ENCODE measurements at places on chromosomes 16 and 17.

DNA sequence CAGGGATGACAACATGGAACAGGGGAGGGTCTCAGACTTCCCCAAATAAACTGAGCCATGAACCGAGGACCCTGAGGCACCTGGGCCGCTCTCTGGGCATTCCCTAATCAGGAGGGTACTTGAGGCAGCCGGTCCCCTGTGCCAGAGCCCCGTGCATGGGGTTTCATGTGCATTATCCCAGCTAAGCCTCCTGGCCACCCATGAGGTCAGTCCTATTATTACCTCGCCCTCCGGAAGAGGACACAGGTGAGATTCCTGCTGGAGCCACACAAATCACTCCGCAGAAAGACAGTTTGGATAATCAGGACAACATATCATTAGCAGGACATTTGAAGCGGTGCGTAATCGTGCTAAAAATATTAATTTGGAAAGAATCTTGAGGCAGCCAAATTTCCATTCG, 274.0 kb downstream of the PARN start:
- H3K27ac ChIP-seq = no peak overlapping the region
- no peaks in the 10 kb centered on the region for H3K36me3 ChIP-seq
- peaks cover 4% of the 10 kb centered on the region for H3K27me3 ChIP-seq
- DNase-seq = no peak

DNA sequence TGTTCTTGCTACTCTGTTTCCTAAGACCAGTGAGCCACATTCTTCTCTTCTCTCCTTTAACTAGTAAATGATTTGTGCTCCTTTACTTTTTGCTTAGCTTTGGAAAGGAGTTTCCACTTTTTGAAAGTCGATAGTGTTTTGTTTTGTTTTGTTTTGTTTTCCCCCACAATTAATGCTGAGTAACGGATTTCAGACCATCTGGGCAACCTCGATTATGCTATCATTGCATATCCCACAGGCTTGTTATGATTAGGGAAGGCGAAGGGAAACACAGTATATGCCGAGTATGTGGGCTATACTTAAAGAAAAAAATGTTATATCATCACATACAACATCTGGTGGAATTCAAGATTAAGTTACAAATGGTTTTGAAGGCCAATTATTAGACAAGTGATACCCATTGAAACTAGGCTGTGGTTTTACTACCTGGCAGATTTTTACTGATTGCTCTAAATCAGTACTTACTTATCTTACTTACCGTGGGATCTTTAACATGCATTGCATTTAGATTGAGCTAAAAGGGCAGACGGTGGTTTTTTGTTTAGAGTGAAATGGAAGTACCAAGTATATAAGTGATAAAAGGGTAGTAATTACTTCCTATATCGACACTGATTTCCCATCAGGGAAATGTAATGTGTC, 361.3 kb upstream of the SOX9 start:
- no peaks in the 10 kb centered on the region for H3K27me3 ChIP-seq
- H3K27ac ChIP-seq = no peak overlapping the region
- no peak overlapping the region for H3K4me3 ChIP-seq
- H3K36me3 ChIP-seq = no peaks in the 10 kb centered on the region
- H3K4me1 ChIP-seq = no peaks in the 10 kb centered on the region
- DNase-seq = no peak

GRCh38 chr16:74922150-74923138, 62.5 kb downstream of the WDR59 start:
- no peak for DNase-seq
- H3K4me3 ChIP-seq = no peak overlapping the region
- H3K36me3 ChIP-seq = peaks cover 47% of the 10 kb centered on the region
- no peak overlapping the region for H3K27ac ChIP-seq

GRCh38 chr16:65745-66144, 6.7 kb downstream of the RHBDF1 start:
- no peak overlapping the region for H3K27ac ChIP-seq
- H3K4me3 ChIP-seq = no peak overlapping the region
- no peaks in the 10 kb centered on the region for H3K4me1 ChIP-seq
- peaks cover 4% of the 10 kb centered on the region for H3K27me3 ChIP-seq

DNA sequence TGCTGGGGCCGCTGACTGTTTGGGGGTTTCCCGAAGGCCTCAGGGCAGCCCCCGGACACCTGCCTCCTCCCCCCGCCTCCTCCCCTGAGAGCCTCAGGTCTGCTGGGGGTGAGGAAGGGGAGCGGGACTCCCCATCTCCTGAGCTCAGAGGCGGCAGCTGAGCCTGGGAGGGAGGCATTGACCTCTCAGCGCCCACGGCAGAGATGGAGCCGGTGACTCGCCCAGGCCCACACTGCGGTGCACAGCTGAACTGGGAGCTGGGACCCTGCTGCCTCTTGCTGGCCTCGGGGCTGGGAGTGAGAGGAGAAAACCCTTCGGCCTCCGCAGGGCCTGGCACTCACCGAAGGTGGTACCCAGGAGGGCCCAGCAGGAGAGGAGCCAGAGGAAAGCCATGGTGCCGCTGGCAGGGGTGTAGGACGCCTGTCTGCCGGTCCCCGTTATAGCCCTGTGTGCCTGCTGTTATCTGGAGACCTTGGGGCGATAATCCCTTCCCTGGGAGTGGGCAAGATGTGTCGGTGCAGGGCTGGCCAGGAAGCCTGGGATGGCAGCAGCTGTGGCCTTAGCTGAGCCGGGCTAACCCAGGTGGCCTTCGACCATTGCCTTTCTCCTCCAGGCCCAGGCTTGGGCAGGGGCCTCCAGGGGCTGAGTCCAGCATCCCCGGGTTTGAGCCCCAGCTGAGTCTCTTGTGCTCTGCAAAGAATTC, at the start of gene CTRB2:
TSS of gene CTRB2 (minus strand) at position 413 of the 703 bp plus-strand sequence. CDS start at position 393, 20 bp downstream.
- H3K4me1 ChIP-seq = no peaks in the 10 kb centered on the region
- no peak within 1 kb of the TSS for H3K27ac ChIP-seq
- DNase-seq = no peak

DNA sequence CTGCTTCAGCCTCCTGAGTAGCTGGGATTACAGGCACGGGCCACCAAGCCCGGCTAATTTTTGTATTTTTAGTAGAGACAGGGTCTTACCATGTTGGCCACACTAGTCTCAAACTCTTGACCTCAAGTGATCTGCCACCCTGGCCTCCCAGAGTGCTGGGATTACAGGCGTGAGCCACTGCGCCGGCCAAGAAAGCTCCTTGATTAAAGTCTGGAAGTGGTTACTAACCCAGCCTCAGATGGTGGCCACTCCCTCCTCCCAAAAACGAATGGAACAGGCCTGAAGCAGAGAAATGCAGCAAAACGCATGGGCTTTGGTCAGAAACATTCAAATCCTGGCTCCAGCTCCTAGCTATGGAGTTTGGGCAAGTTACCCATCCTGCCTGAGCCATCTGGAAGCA, 11.3 kb downstream of the FKBP10 start:
- peaks cover 6% of the 10 kb centered on the region for H3K36me3 ChIP-seq
- H3K4me1 ChIP-seq = no peaks in the 10 kb centered on the region
- no peaks in the 10 kb centered on the region for H3K27me3 ChIP-seq
- no peak overlapping the region for H3K27ac ChIP-seq
- no peak overlapping the region for H3K4me3 ChIP-seq

DNA sequence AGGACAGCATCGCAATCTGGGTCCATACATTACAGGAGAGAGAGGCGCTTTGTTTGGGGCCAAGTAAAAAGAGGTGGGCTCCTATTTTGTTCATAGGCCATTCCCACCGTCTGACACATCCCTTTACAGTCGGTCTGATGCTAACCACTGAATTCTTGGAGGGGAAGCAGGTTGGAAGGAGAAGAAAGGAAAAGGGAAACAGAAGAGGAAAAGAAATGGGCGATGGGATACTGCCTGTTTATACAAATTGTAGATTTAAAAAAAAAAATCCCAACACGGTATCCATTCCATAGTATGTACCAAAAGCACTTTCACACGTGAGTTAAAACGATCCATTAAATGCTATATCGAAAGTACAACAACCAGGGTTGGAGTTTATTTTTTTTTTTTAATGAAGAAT, 4.0 kb upstream of the ZFHX3 start:
- H3K27ac ChIP-seq = no peak overlapping the region
- no peaks in the 10 kb centered on the region for H3K36me3 ChIP-seq
- peaks cover 43% of the 10 kb centered on the region for H3K27me3 ChIP-seq
- DNase-seq = no peak

DNA sequence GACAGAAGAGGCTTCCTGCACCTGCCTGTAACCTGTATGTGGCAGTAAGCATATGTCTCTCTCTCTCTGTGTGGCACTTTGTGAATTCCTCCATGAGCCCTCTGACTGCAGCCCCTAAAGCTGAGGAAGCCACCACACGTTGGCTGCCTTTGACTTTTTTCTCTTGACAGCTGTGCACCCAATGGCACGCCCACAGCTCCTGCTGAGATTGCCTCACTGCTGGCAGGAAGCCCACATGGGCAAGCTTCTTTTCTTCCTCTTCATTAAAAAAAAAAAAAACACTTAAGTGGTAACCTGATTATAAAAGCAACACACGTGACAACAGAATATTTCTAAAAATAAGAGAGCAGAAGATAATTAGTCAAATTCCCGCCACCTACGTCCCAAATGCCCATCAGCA, 34.0 kb upstream of the PIRT start:
- H3K4me3 ChIP-seq = no peak overlapping the region
- no peak for DNase-seq
- H3K36me3 ChIP-seq = no peaks in the 10 kb centered on the region
- H3K4me1 ChIP-seq = peaks cover 2% of the 10 kb centered on the region

All from activated CD4-positive, alpha-beta memory T cell treated with anti-CD3 and anti-CD28 coated beads for 36 hours (primary cell).